ENCODE measurements at places on chromosomes 3 and 15.

GRCh38 chr3:134306320-134306719, 55.7 kb upstream of the RYK start:
- no peak for DNase-seq

GRCh38 chr3:102353148-102353547, 81.7 kb upstream of the ZPLD1 start:
- no peak for DNase-seq

DNA sequence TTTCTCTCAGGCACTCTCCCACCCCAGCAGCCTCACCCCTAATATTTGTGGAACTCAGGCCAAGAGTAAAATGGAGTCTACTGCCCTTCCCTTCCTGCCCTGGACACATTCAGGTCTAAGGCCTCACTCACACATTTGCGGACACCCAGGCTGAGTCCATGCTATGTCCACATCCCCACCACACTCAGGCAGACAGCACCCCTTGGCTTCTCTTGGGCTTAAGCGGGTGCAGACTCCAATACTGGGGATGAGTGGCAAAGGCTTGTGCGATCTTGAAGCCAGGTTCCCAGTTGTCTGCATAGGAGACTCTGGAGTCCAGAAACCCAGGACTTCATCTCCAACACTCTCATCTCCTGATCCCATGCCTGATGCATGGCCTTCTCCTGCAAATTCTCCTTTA, 17.5 kb upstream of the CFAP100 start:
- no peak for DNase-seq

DNA sequence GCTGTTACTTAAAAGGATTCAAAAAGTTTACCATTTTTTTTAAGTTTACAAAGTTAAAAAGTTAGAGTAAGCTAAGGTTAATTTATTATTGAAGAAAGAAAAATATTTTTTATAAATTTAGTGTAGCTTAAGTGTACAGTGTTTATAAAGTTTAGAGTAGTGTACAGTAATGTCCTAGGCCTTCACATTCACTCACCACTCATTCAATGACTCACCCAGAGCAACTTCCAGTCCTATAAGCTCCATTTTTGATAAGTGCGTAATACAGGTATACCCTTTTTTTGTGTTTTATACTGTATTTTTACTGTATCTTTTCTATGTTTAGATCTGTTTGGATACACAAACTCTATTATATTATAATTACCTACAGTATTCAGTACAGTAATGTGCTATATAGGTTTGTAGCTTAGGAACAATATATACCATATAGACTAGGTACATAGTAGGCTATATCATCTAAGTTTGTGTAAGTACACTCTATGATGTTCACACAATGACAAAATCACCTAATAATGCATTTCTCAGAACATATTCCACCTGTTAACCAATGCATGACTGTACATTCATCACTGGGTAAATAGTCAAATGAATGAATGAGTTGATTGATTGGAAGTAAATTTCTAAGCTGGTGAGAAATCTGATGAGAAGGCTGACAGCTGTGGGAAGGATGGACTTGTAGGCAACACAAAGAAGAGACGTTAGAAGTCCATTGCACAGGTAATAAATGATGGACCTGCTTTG, 95.2 kb upstream of the CDIN1 start:
- DNase-seq, result no peak

GRCh38 chr3:67964596-67964995, 310.2 kb upstream of the SUCLG2 start:
- no peak for DNase-seq

DNA sequence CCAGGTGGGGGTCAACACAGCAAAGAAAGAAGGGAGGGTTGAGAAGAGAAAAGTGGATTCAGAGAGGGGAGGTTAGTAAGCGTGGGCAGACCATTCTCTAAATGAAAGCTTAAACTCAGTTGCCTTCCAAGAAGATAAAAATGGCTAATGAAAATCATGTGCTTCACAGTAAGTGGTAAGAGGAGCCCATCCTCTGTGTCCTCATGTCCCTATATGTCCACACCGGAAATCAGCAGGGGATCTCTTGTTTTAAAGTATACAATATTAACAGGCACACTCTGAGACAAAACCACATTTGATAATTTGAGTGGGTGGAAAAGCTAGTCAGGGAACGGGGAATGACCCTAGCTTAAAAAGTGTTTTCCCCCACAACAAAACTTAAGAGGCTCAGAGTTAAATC, 4.4 kb upstream of the FOXP1 start:
- DNase-seq, result no peak

- DNase-seq, result no peak
Observed at GRCh38 chr3:183745300-183746098, 47.9 kb downstream of the YEATS2 start.

GRCh38 chr15:93302080-93302765, 213.2 kb upstream of the RGMA start:
- DNase-seq, result no peak

- no peak for DNase-seq
Observed at GRCh38 chr3:187673012-187673411, 2.8 kb upstream of the SST start.

DNA sequence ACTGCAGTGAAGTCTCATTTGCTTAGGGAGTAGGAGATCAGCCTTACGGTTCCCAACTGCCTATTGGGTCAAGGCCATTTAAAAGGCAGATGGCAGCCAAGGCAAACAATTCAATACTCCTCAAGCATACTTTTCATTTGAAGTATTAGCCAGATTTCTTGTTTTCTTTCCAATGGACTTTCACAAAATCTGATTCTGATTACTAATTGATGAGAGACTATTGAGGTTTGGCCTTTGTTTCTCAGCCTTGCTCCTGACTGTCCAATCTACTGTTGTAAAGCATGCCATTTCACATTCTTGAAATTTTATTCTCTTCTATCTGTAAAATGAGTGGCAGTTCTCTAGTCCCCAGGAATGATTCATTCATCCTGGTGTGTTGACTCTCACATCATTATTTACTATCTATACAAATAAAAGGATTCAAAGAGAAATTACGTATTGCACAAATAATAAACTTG, 166.2 kb upstream of the TGFBR2 start:
- DNase-seq, result no peak

All from stimulated activated CD4-positive, alpha-beta T cell treated with anti-CD3 and anti-CD28 coated beads, Interleukin-2, amount 100 ng/mL, for 48 hours (primary cell).